ENCODE measurements at places on chromosomes 3 and 15.

DNA sequence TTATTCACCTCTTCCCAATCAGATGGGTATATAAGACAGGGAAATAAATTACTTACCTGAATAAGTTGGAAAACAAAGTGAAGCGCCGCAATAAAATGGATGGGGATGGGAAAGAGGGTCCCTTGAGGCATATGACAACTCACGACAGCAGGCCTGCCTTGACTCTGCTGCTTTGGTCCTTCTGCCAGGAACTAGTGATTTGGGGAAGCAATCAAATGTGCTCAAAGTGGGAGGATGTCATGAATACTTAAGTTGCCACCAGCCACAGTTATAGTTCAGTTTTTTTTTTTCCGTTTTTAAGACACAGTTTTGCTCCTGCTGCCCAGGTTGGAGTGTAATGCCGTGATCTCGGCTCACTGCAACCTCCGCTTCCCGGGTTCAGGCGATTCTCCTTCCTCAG lies 4.6 kb downstream of the PARL start:
- DNase-seq = no peak

GRCh38 chr3:179454887-179455286 lies 3.6 kb upstream of the GNB4 start:
- no peak for DNase-seq

- DNase-seq = no peak
Observed at GRCh38 chr3:148930752-148931151, 60.6 kb upstream of the GYG1 start.

DNA sequence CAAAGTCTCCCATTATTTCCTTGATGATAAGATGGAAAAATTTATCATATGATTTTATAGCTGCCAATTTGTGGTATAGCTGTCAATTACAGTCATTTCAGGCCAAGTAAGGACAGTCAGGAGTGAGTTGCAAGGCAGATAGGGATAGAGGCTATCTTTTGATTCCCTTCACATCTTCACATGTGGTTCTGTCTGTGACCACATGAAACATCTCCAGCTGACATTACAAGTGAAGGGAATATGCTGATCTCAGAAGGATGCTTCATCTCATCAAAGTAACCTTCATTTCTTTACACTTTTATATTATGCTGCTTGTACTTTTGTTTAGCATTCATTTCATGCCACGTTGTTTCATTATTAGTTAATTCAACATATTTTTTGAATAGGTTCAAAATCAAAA lies 136.9 kb upstream of the CFAP20DC start:
- DNase-seq = no peak

- DNase-seq = no peak
Observed at GRCh38 chr3:107271787-107272387, 105.4 kb upstream of the CCDC54 start.

DNA sequence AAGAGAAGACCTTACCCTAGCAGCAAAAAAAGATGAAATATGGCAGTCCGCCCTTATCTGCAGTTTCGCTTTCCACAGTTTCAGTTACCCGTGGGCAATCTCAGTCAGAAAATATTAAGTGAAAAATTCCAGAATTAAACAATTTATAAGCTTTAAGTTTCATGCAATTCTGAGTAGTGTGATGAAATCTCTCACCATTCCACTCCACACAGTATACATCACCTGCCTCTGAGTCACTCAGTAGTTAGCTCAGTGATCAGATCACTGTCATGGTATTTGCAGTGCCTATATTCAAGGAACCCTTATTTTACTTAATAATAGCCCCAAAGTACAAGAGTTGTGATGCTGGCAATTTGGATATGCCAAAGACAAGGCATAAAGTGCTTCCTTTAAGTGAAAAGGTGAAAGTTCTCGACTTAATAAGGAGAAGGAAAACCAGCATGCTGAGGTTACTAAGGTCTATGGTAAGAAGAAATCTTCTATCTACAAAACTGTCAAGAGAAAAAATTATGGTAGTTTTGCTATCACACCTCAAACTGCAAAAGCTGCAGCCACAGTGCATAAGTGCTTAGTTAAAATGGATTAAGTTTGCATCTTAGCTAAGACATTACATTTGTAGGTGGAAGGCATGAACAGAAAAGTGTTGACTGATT lies 48.1 kb downstream of the HSPBAP1 start:
- DNase-seq = no peak

DNA sequence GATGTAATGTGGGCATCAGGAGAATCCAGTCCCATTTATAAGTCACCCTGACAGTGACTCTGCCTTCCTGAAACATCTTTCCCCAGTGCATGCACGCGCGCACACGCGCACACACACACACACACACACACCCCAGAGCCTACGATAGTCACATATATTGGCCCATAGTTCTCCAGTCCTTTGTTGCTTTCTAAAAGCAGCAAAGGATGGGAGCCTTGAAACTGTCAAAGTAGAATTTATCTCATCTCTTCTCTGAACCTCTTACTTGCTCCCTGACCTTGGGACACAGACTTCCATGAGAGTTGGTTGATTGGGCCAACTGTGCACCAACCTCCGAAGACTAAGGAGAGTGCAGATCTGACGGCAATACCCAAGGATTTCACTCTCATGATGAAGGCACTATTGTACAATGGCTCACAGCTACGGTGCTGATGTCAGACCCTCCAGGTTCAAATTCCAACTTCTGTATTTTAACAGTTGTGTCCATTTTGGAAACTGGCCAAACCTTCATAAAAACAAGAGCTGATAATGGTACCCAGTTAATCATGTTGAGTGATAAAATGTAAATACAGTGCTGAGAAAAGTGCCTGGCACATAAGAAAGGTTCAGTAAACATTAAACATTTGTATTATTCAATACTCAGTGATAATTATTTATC lies 8.3 kb downstream of the CPA3 start:
- no peak for DNase-seq

DNA sequence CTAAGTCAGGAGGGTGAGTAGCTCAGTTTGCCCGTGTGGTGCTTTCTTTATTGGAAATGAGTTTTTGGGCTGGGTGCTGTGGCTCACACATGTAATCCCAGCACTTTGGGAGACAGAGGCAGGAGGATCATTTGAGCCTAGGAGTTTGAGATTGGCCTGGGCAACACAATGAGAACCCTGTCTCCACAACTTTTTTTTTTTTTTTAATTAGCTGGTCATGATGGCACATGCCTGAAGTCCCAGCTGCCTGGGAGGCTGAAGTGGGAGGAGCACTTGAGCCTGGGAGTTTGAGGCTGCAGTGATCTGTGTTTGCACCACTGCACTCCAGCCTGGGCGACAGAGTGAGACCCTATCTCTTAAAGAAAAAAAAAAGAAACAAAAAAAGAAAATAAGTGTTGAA lies 174.9 kb downstream of the NSMCE3 start:
- DNase-seq = no peak

DNA sequence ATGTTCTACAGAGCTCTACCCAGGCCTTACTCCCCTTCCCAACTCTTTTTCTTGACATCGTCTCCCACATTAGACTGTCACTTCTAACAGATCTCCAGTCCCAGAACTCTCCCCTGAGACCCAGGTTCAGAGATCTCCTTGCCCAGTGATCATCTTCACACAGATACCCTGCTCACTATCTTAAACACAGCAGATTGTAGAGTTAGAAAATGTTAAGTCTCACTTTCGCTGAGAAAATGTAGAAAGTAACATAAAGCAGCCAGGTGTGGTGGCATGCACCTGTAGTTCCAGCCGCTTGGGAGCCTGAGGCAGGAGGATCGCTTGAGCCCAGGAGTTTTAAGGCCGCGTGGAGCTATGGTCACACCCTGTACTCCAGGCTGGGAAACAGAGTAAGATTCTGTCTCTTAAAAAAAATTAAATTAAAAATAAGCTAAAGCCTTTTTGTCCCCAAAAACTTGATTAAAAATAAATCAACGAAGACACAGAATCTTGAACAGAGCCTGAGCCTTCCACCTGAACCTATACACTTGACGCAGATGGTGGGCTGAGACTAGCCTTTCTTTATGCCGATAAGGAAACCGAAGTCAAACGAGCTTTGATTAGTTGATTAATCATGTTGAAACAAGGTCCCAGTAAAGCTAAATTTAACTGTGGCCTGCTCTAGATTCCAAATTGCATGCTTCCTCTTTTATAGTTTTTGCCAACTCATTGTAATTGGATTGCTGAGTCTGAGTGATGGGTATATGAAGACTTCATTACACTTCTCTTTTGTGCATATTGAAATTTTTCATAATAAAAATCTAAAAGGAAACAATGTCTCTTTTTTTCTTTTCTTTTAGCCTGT lies 31.3 kb upstream of the BLM start:
- DNase-seq = no peak

GRCh38 chr15:71658036-71658435 lies 152.3 kb upstream of the NR2E3 start:
- DNase-seq = no peak

- no peak for DNase-seq
Observed at GRCh38 chr3:73618461-73618860, 6.3 kb downstream of the PDZRN3 start.

DNA sequence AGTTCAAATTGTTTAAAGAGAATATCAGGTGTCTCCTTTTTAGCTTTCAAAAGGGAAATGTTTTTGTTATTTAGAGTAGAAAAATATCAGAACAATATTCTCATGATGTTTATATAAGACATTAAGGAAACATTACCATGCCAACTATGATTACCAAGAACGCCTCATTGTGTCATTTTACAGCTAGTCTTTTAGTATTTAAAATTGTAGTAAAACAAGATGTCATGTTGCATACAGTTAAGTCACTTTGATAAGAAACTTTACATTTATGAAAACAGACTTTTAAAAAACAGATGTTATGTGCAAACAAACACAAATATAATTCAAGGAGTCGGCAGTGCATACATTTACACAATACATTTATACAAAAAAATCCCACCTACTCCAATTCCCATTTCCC lies 4.4 kb downstream of the PLSCR4 start:
- DNase-seq = no peak

DNA sequence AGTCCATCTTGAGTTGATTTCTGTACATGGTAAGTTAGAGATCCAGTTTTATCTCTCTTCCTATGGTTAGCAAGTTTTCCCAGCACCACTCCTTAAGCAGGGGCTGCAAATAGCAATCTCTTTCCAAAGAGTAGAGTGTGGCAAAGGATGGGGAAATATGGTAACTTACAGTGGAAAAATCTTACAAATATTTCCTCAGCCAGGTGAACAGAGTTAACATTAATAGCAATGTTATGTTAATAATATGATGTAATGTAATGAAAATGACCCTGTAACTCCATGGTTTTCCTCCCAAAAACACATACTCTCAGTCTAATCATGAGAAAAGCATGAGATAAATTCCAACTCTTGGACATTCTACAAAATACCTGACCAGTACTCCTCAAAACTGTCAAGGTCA lies 30.4 kb downstream of the FSIP1 start:
- no peak for DNase-seq

DNA sequence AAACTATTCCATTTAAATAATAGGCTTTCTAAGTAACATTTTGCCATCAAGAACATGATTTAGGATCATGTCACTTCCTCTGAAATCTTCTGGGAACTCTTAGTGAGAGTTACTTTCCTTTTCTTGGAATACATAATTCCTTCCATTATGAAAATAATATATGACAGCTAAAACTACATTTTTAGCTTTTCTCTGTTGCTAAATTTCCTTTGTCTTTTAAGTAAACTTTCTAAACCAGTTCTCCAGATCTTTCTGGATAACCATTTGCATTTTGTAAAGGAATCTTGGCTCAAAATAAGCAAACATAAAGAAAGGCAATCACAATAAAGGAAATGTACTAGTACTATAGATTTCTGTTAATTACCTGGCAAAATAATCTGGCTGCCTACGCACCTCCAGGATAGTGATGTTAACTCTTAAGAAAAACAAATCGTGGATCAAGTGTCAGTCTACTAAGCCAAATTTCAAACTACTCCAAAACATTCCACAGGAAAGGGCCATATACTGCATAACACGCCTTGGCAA lies 165.7 kb downstream of the ZNF385D start:
- no peak for DNase-seq

- DNase-seq = no peak
Observed at GRCh38 chr3:46479696-46480095, 15.0 kb upstream of the LTF start.

DNA sequence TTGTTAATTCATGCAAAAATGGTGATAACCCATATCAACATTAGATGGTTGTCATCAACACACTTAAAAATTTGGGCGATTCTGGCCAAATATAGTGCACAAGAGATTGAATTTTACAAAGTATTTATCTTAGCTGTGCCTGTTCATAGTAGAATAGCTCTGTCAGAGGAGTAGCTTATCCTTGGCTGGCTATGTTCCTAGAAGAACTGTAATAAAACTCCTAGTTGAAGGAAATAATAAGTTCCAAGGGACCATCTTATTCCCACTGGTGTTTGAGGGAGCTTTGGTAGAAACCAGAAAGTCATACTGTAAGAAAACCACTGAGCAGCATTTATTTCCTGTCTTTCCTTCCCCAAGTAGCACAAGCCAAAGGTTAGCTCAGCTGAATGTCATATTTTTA lies 201.8 kb downstream of the GRM7 start:
- no peak for DNase-seq

DNA sequence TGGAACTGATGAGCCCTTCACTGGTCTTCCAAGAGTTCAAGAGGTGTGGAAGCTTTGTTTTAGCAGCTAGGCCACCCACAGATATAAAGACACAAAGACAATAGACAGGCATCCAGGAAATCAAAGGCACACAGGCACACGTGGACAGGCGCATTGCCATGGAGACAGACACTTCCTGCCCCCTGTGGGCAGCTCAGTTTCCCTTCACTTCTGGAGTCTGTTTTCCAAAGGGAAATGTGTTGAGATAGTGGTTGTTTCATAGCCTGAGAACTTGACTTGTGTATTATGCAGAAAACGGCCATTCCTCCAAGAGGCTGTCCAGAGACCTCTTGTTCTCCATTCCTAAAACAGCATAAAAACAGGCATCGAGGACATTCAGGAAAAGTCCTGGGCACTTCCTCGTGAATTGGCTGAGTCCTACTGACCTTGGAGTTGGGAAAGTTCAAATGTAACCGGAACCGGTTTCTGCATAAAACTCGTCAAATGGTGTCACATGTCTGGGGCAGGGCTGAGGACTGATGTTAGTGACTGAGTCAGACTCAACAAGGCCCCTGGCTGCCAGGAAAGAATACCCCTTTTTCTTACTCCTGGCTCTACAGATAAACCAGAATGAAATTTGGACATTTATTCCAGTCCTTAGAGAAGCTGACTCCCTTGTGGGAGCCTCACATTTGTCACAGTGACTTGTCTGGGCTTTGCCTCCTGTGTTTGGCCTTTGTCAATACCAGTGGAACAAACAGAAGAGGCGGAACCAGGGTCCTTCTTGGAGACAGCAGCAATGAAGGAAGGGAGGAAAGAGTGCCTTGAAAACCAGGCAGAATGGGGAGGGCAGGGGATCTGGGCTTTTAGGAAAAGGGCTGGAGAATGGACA lies 1.3 kb downstream of the ALPK3 start:
- DNase-seq = no peak

DNA sequence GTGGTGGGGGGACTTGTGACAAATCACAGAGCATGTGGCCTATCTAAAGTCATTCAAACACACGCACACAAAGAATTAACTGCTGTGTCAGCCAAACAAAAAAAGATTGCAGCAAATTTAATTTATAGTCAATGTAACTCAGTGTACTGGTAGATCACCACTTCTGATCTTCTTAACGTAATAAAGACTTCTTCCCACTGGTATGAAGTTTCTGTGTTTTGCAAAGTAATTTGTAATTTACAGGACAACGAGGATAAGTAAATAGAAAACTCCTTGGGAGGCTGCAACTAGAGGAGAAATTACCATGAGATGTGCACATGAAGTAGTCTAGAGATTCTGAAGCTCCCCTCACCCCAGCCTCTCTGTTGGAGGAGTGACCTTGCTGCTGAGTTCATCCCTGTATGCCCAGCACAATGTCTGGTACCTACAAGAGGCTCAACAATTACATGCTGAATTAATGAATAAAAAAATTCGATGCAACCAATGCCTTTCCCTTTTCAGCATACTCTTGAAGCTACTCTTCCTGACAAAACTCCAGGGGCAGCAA lies 207.3 kb downstream of the ARRDC4 start:
- no peak for DNase-seq
